ENCODE measurements at places on chromosomes 3 and 15.

DNA sequence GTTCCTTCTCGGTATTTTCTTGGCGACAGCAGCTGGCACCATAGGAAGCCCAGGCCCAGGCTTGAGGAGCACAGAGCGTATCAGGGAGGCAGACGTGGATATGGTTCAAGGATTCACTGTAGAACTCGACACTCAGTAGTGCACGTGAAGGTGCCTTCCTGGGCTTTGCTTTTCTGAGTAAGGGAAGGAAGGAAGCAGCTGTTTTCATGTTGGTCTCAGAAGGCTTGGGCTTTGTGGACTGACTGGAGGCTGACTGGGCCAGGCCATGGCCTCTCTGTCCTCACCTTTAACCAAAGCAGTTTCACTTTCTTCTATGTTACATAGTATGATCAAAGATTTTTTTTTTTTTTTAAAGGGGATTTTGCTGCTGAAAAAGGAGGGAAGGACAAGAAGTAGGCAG is 6.9 kb upstream of the GHRL start:
- DNase-seq, result no peak

DNA sequence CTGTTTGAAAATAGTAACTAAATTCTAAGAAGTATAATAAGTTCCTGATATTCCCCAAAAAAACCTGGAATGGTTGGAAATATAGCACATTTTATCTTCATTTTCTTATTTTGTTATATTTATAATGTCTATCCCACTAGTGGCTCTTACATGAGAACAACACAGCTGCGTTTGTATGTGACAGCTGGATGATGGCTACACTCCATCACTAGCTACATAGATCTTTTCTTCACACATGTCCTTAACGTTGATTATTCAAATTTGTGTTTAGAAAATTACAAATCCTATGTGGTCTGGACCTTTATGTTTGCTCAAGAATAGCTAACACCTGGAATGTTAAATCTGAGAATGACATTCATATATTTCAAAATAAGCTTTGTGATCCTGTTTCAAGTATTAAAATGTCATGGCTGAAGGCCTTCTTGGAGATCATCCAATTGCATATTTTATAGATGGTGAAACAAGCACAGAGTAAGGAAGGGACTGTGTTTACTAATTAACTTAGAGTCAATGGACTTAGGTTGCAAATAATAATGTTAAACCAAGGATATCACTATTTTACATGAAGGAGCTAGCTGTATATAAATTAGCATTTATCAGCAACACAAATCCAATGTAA is 60.8 kb downstream of the ATP13A5 start:
- DNase-seq, result no peak

DNA sequence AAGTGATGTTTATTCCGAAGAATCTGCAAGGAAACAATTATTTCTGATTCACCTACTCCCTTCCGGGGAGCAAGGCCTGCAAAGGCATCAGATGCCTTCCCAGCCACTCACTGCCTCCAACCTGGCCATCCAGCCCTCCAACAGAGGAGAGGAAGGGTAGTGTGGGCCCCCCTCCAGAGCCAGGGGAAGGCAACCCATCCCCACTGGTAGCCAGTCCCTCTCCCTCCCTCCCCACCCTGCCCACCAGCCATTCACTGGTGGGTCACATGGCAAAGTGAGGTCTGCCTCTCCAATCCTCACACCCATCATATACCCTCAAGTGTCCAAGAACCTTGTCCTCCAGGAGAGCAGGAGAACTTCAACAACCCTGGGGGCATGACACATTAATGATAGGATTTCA is 2.4 kb upstream of the VIPR1 start:
- no peak for DNase-seq

DNA sequence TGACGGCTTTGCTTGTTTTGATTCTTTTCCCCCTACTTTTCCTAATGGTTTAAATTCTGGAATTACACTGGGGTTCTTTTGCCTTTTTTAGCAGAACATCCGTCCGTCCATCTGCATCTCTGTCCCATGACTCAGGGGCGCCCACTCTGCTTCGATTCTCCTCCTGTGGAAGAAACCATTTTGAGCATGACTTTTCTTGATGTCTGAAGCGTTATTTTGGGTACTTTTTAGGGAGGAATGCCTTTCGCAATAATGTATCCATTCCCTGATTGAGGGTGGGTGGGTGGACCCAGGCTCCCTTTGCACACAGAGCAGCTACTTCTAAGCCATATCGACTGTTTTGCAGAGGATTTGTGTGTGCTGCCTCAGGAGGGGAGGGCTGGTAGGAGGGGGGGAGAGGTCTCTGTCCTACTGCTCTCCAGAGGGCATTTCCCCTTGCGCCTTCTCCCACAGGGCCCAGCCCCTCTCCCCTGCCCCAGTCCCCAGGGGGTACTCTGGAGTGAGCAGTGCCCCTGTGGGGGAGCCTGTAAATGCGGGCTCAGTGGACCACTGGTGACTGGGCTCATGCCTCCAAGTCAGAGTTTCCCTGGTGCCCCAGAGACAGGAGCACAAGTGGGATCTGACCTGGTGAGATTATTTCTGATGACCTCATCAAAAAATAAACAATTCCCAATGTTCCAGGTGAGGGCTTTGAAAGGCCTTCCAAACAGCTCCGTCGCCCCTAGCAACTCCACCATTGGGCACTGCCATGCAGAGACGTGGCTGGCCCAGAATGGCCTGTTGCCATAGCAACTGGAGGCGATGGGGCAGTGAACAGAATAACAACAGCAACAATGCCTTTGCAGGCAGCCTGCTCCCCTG is 19.5 kb upstream of the BSN start:
- no peak for DNase-seq

GRCh38 chr3:88112289-88112688 is 37.5 kb upstream of the C3orf38 start:
- DNase-seq, result no peak

DNA sequence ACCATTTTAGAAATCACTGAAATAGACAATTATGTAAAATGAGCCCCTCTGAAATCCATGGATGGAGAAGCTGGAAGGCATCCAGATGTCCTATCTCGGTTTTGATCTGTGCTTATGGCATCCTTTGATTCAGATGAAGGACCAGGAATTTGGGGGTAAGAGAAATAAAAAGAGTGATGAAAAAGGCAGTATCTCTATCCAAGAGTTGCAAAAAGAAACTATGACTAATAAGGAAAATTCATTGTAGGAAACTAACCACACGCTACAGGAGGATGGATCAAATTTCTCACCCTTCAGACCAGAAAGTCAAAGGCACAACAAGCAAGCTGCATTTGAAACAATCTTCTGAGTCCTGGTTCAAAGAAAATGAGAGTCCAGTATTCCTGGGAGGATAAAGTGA is 34.8 kb downstream of the SRGAP3 start:
- DNase-seq, result no peak

DNA sequence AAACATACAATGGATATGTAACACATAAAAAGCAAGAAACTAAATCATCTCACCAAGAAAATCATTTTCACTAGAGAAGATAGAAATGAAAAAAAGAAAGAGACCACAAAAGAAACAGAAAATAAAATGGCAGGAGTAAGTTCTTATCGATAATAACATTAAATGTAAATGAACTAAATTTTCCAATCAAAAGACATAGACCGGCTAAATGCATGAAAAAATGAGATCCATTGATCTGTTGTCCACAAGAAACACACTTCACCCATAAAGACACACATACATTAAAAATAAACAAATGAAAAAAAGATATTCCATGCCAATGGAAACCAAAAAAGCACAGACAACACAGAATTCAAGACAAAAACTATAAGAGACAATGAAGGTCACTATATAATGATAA is 1771.9 kb downstream of the SI start:
- no peak for DNase-seq

All from left hindlimb (tissue), 1 donor.